ENCODE measurements at places on chromosomes 3 and 15.
A peak's percentile ranks its signal among the peaks of the same experiment; 100 is the strongest.

- peak; percentile 57 for DNase-seq
These were observed 126.2 kb upstream of the KLHL25 start for GRCh38 chr15:85920956-85921355.

DNA sequence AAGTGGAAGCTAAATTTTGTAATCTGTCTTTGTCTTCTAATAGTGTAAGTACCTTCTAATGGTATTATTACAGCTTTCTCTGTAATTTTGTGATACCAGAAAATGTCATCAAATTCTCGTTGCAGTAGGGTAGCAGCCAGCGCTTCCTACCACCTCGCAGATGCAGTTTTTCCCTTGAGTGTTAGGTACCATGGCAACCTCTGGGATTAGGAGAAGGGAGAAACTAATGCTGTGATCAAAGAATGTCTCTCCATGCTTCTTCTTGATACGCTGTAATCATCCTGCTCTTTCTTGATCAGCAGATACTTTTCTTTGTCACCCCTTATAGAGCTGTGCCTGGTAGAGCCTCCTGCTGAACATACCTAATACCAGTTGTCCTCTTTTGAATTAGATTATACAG, 27.7 kb downstream of the SRP14 start:
- no peak for DNase-seq

- no peak for DNase-seq
These were observed 23.3 kb downstream of the RNU5B-1 start for GRCh38 chr15:65327651-65328393.

DNA sequence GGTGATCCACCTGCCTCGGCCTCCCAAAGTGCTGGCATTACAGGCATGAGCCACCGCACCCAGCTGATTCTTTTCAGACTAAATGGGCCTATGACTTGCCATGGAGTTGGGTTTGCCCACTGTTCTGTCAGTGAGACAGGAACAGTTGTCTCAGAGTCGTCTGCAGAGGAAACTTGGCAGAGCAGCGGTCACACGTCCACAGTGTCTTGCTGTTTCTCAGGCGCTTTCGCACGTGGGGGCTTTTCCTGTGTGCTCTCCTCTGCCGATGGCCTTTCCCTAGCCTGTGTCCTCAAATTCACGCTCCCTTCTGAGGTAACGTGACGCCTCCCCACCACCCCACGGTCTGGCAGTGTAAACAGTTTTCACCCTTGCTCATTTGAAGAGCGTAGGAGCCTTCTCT, 11.3 kb downstream of the TMEM44 start:
- no peak for DNase-seq

DNA sequence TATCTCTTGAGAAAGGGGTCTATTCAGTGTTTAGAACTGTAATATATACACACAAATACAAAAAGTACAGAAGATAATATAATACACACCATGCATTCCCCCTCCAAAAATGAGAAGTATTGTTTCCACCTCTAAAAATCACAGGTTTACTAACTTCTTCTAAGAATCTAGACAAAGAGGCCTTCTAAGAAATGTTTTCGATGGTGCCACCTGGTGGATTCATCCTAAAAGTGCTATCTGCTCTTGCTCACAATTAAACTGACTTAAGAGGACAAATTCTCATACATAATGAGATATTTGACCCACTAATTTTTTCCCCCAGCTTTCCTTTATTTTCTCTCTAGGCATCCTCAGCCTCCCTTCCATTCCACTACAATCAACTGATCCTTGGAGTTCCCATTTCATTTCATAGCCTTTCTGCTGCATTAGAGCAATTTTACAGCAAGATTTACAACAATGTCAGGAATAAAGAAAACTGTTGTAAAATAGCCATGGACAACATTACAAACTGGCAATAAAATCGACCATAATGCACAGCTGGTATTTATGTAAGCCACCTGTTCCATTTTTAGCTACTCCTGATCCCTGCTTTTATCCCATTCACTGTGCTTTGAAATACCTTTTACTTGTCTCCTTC, 124.6 kb downstream of the ARRDC4 start:
- peak; percentile 37 for DNase-seq

DNA sequence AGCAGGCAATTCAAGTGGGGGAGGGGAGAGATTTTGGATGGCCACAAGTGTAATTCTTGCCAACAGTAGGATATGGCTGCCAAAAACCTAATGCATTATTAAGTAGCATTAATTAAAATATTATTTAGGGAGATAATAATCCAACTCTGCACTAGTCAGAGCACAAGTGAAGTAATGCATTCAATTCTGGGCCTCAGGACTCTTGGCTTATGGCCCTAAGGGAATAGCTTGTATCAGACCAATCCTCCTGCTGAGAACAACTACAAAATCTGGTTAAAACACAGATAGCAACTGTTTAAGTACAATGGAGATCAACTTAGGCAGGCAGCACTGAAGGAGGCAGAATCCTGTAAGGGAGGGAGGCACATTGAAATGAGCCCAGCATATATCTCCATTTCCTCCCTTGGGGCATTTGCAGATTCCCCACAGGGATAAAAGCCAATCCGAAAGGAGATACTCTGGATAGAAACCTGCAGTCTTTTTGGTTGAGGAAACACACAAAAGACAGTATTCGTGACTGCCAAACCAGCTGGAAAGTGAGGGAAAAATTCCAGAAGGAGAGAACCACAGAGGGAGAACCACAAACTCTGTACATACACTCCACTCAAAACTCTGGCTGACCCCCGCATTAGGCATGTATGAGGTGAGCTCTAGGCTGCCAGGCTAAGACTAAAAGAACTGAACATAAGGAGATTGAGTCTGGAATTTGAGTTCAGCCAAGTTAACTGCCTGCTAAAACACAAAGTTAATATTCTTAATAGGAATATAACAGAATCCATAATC, 57.4 kb downstream of the ETFA start:
- DNase-seq, result peak; percentile 79

DNA sequence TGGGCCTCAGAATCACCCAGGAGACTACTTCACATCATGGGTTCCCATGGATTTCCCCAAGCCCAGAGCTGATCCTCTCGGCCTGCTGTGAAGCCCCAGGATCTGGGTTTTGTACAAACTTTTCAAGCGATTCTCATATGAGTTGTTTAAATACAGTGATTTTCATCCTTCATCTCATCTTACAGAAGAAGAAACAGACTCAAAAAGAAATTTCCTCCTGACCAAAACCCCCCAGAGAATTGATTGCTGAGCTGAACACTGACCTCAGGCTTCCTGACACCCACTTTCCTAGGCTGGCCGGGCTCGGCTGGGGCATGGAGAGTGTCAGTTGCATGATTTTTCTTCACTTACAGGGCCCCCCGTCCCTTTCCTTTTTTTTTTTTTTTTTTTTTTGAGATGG, 60.3 kb downstream of the BDH1 start:
- no peak for DNase-seq

DNA sequence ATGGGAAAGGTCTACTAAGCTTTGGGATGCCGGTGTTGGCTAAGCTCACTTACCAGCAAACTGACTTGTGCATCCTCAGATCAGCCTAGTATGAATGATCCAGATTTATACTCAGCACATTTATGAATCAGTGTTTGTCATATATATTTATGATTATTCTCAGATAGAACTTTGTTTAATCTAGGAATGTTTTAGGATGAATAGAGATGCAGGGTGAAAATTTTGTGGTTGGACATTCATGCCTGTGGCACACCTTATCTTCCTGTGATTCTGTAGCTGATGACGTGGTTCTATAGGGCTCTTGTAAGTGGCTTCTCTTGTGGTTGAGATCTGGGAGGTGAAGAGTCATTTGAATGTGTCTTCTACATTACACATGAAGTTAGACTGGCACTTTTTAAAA, 11.4 kb downstream of the CDIN1 start:
- DNase-seq, result no peak

DNA sequence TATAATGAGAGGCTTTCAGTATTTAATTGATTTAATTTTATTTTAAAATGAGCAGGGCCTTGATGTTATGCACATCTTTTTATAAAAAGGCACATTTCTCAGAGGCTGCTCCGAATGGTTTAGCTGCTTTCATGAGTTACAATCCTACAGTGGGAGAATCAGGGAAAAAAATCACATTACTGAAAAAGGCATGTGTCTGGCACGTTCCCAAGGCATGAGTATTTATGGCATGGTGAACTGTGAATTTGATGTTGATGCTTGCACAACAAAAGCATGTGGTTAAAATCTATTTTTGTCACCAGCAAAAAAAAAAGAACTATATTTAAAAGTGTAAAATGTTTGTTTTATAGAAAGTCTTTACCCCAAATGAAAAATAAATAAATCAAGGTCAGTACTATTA, 485.2 kb upstream of the ROBO2 start:
- DNase-seq, result peak; percentile 46

DNA sequence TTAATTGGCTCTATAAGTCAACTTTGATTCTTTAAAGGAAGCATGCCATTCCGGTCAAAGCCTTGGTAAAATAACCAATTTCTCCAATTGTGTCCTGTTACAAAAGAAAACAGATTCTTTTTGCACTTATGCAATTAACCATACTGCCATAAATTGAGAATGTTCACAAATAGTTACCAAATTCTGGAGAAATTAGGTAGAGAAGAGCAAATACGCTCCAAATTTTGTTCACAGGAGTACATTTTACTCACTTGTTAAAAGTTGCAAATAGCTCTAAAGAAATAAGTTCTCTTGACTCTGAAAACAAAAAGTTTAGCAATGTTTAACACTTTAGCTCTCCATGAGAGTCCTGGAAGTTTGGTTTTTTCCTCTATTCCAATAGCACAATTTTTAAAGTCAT, 11.1 kb downstream of the MAGEF1 start:
- no peak for DNase-seq

- DNase-seq, result peak; percentile 96
These were observed 211.8 kb downstream of the CHST2 start for GRCh38 chr3:143331350-143331749.

DNA sequence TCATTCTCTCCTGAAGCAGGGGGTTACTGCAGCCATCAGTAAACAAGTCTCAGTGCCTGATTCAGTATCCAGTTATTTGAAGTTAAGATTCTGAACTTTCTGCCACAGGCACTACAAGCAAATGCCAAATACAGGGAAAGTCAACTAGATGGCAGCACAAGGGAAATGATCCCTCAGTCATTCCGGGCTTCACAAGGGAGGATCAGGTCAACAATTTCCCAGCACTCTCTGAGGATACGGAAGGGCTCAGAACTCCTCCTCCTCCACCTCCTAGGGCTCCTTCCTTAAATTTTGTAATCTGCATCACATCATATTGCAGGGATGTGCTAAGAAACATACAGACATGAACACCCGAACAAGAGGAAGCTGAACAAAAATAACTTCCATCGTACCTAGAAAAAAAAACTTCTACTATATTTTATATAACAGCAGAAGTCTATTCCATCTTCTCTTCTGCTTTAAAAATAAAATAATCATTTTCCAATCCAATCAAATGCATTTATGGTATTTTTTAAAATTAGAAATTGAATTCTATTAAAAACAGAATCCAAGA, 187.1 kb downstream of the FMN1 start:
- DNase-seq, result peak; percentile 22

- DNase-seq, result no peak
These were observed 75.4 kb upstream of the LARS2 start for GRCh38 chr3:45312836-45313493.

DNA sequence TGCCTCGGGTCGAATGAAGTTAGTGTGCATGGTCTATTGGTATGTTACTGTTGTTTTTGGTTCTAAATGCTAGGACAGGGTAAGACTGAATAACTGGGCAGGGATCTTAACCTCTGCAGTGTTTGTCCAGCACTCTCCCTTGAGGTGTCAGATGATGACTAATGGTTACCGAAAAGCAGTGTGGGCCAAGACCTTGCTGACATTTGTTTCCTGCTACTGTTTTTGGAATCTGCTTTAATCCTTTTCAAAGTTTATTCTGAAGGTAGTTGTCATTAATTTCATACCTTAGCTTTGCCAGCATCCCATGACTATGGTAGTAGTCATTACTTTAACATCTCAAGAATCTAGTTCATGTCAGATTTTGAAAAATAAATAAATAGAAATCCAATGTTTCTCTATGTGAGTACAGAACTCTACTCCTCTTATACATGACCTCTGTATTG, 117.0 kb downstream of the P3H2 start:
- DNase-seq, result no peak

GRCh38 chr3:34683851-34684250, 885.4 kb downstream of the PDCD6IP start:
- DNase-seq, result peak; percentile 20

GRCh38 chr3:137259701-137260100, 301.9 kb downstream of the IL20RB start:
- peak; percentile 34 for DNase-seq

DNA sequence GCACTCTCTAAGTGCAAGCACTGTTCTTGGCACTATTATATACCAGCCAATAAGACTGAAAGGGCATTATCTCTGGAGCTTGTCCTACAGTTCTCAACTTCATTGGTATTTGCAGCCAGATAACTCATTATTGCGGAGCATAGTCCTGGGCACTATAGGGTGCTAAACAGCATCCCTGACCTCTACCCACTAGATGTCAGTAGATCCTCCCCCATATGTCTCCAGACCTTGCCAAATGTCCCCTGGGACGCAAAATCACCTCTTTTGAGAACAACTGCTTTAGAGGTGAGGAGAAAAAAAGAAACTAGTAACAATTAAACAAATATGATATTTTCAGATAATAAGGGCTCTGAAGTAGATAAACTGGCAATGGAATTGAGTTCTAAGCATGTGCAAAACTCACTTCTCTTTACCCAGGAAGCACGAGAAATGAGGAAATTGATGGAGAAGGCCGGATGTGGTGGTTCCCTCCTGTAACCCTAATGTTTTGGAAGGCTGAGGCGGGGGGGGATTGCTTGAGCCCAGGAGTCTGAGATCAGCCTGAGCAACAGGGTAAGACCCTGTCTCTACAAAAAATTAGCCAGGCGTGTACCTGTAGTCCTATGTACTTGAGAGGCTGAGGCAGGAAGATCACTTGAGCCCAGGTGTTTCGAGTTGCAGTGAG, 61.4 kb downstream of the FRMD4B start:
- DNase-seq, result peak; percentile 32

DNA sequence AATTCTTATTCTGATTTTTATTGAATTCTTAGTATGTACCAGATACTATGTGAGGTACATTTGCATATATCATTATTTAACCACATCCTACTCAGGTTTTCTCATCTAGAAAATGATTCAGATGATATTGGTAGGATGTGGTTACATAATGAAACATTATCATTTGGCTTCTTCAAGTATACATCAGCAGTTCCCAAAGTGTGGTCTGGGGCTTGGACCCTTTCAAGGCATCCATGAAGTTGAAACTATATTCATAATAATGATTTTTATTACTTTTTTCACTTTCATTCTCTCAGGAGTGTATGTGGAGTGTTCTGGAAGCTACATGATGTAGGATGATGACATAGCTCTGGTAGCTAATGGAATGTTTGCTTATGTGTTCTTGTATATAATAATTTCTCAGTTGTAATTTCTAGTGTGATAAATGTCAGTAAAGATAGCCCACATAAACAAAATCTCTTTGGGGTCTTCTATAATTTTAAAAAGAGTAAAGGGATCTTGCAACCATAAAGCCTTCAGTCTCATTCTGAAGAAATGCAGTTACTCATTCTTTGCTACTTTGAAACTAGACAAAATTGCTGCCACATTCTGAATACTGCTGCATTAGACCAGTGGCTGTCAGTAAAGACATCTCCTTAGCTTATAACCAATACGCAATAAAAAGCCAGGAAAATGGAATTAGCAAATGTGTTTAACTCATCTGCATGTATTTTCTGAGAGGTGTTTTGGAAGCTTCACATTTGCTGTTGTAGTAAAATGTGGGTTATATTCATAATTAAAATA, 95.8 kb downstream of the PPARG start:
- DNase-seq, result no peak

- no peak for DNase-seq
These were observed 545.5 kb upstream of the MDFIC2 start for GRCh38 chr3:70857916-70858315.

- peak; percentile 85 for DNase-seq
These were observed 78.9 kb upstream of the DPH6 start for GRCh38 chr15:35624881-35625280.

Data from NCI-H2171 treated with DMSO at 0.1 percent for 48 hours (cell line).